GM23338 (cell line): ENCODE measurements at places on chromosomes 6 and 20. TPM values are rescaled to one million over a fixed set of nuclear protein-coding genes. Genes with fewer than 3 reads are reported as not detected.

TBC1D32 gene
- total RNA-seq, result 10.4 and 16.1 TPM in 2 replicates

- no peak for DNase-seq
These were observed 678.8 kb upstream of the MARCKS start for GRCh38 chr6:113178349-113178748.

- no peak for DNase-seq
These were observed 43.2 kb downstream of the COL21A1 start for GRCh38 chr6:56204134-56204533.

DNA sequence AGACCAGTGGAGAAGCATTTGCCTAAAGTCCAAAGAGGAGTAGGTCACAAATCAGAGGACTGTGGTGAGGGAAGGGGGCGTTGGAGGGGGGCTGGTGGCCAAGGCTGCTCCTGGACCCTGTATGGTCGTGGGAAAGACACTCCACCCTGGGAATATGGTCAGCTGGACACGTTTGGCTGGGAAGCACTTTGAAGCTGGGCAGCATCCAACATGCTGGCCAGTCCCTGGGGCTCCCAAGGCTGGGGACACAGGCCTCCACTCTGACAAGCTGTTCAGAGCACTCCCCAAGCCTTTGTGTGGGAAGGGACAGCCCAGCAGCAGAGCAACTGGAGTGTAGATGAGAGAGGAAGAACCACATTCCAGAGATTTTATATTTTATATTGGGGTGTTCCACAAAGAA is 203.2 kb downstream of the ANKRD60 start:
- DNase-seq, result no peak

DNA sequence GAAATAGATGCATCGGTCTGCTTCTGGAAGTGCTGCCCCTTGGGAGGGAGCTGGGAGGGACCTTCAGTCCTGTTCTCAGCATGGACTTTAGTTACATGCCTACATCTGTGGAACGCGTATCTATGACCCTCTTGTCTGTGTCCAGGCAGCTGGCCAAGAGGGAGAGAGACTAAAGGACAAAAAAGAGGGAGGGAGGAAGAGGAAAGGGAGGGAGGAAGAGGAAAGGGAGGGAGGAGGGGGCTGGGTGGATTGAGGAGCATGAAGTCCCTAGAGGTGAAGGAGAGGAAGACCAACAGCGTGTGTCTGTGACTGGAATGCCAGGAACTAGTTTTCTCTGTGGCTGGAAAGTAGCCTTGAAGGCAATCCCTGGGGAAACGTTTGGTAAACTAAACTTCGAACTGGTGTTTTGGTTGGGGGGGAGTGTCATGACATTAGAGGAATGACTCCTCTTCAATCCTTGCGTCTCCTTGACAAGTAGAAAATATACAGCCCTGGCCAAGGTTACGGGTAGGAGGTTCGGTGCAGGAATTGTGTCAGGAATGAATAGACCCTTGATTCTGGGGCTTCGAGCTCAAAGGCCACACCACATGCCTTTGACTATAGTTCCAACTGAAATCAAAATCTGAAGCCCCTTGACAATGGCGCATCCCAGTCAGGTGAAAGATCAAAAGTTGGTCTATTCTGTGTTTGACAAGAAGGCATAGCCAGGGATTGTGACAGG is 52.0 kb upstream of the PLEKHG1 start:
- peak; percentile 60 for DNase-seq

- no peak for DNase-seq
These were observed 21.4 kb upstream of the PLAGL1 start for GRCh38 chr6:144029452-144029851.

GRCh38 chr6:139150920-139151319 is 16.0 kb downstream of the HECA start:
- no peak for DNase-seq

- peak; percentile 83 for DNase-seq
These were observed 4.4 kb downstream of the HLA-E start for GRCh38 chr6:30493643-30494250.

DNA sequence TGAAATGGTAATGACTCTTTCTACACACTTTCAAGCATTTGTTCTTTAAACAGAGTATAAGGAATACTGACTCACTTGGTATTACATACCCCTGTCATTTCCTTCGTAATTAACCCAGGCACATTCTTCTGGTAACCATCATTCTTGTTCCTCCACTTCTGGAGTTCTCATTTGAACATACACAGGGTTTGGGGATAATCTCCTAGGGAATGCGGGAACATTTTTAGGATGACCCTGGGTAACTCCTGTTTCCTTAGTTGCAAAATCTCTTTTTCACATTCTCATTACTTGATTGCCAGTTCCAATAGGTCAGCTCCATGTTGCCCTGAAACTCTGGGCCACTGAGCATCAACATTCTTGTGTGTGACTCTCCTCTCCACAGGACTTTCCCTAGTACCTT is 51.5 kb upstream of the E2F3 start:
- no peak for DNase-seq

LST1 gene
- total RNA-seq, result not detected in 2 replicates

DNA sequence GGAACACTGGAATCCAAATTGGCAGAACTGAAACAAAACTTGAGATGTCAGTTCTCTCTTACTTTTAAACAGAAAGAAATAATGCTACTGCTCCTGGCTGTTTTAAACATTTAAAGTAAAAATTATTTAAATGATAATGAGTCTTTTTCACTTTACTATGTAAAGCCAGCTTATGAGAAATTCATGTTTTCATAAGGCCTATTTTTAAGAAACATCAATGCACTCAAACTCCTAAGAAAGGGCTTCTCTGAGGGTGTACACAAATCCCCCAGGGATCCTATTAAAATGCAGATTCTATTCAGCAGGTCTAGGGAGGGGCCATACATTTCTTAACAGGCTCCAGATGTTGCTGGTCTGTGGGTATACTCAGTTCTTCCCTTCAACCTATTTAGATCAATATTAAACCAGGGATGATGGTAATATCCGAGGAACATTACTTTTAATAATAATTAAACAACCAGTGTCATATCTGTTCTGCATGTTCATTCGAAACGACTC is 2.3 kb downstream of the FERMT1 start:
- peak; percentile 43 for DNase-seq

DNA sequence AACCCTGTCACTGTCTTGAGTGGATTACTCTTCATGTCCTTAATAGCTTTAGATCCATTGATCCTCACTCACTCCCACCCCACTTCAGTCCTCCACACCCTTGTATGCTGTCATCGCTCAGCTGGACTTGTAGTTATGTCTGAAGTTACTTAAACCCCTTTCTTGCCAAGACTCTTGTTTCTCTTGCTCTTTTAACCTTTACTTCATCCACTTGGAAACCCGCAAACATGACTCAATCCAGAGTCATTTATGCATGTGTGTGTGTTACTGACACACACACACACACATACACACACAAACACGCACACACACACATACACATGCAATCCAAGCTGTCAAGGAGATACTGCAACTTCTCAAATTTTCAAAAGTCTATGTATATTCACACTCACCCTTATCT is 341.8 kb downstream of the SYNE1 start:
- DNase-seq, result no peak

SUMO4 gene
- total RNA-seq, result 0.74 and 1.9 TPM in 2 replicates

DNA sequence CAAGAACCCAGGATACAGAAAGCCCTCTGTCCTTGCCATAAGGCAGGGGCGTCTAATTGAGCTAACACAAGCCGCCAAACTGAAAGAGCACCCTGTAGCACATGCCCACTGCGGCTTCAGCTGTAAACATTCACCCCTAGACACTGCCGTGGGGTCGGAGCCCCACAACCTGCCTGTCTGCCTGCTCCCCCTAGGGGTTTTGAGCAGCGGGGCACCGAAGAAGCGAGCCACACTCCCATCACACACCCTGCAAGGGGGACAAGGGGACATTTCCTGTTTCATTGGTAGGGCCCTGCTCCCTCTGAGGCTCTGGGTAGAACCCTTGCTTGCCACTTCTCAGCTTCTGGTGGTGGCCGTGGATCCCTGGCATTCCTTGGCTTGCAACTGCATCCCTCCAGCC is 45.2 kb upstream of the BCLAF1 start:
- peak; percentile 74 for DNase-seq

- DNase-seq, result no peak
These were observed 172.2 kb upstream of the CENPW start for GRCh38 chr6:126167726-126168125.

PHACTR3 gene
- total RNA-seq, result 0.45 and 0.93 TPM in 2 replicates

RIPPLY2 gene
- 3.4 and 5.4 TPM in 2 replicates for total RNA-seq

DNA sequence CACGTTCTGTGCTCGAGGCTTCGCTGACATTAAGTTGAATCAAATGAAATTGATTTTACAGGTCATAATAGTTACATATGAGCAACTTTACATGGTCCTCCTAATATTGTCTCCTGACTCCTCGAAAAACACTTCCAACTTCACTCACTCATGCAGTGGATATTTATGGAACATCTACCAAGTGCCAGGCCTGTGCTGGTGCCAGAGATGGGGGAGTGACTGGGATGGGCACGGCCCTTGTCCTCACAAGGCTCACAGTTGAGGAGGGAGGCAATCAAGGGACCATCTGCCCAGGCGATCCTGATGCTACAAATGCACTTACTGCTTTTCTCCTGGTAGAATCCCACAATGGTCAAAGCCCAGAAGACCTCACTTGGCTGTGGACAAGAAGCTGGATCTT is 426.4 kb downstream of the PREX1 start:
- no peak for DNase-seq

TMEM217 gene
- total RNA-seq, result 1.0 TPM in 1 of 2 replicates, not detected in the other

- DNase-seq, result no peak
These were observed 110.7 kb downstream of the ADTRP start for GRCh38 chr6:11667876-11668275.

- DNase-seq, result no peak
These were observed 106.0 kb downstream of the SH3BGRL2 start for GRCh38 chr6:79737172-79737571.

DNA sequence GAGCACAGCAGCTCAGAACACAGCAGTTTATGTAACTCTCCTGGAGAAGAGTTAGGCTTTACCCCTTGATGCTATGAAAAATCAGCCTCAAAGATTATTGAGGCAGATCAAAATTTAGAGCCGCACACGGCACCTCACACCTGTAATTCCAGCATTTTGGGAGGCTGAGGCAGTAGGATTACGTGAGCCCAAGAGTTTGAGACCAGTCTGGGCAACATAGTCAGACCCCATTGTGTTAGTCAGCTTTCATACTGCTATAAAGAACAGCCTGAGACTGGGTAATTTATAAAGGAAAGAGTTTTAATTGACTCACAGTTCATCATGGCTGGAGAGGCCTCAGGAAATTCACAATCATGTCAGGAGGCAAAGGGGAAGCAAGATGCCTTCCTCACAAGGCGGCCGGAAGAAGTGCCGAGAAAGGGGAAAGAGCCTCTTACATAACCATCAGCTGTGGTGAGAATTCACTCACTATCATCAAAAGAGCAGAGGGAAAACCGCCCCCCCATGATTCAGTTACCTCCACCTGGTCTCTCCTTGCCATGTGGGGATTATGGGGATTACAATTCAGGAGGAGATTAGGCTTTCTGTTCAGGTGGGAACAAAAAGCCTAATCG is 87.7 kb downstream of the SGK1 start:
- DNase-seq, result peak; percentile 39

- DNase-seq, result no peak
These were observed 98.7 kb downstream of the ANKRD60 start for GRCh38 chr20:58129721-58130151.

PLCB1 gene
- total RNA-seq, result 20.6 and 20.7 TPM in 2 replicates

LY6G6C gene
- not detected in 2 replicates for total RNA-seq

DNA sequence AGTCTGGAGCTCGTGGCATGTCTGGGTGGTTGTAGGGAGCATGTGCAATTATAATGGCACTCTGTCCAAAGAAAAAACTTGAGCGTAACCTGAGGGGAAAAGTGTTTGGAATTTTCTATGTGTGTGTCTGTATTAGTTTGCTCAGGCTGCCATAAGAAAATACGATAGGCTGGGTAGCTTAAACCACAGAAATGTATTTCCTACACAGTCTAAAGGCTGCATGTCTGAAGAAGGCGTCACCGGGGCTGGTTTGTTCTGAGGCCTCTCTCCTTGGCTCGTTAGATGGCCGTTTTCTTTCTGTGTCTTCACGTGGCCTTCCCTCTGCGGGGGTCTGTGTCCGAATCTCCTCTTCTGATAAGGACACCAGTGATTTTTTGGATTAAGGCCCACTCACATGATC is 59.0 kb downstream of the IGF2R start:
- no peak for DNase-seq

DNA sequence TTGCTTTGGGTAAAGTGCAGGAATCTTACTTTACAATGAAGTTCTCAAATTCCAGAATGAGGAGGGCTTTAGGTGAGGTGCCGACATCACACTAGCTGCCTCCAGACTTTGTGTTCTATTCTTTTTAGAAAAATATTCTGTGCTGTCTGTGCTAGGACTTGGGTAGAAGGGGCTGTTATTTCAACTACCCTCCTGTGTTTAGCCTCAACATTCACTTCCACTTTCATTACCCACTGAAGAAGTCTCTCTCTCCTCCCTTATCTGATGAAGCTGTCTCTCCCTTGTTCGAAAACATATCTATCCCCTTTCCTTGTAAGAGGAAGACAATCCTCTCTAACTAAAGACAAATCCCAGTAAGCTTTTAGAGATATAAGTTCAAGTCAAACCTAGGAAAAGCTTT is 25.0 kb upstream of the BRPF3 start:
- no peak for DNase-seq

RBPJL gene
- 0.66 and 1.4 TPM in 2 replicates for total RNA-seq

DNA sequence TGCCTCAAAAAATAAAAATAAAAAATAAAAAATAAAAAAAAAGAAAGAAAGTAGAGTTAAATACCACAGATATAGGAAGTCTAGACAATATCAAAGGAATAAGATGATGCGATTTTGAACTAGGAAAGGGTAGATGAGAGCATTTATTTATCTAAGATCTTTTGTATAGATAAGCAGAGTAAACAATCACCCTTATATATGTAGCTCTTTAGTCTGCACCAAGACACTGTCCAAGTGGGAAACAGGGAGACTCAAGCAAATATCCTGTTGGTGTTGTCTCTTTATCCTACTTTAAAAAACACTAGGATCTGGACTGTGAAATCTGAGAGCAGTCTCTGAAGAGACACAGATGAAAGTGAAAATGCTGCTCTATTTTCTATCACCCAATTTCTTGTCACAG is 587.0 kb upstream of the FLRT3 start:
- DNase-seq, result no peak

FRMD1 gene
- 1.0 TPM in 2 replicates for total RNA-seq

- DNase-seq, result no peak
These were observed 44.2 kb upstream of the TNFRSF21 start for GRCh38 chr6:47353871-47354270.

GRCh38 chr6:106637717-106638341 is 8.5 kb downstream of the QRSL1 start:
- no peak for DNase-seq

- DNase-seq, result no peak
These were observed 17.1 kb upstream of the EFCAB8 start for GRCh38 chr20:32841632-32842031.

GRCh38 chr6:34015586-34015985 is 130.3 kb downstream of the GRM4 start:
- DNase-seq, result peak; percentile 82

- DNase-seq, result no peak
These were observed 8.4 kb upstream of the NUS1 start for GRCh38 chr6:117666881-117667280.

SAMD5 gene
- total RNA-seq, result 0.03 and 0.08 TPM in 2 replicates

GRCh38 chr6:89887452-89888137 is 6.7 kb upstream of the GJA10 start:
- peak; percentile 47 for DNase-seq

PEDS1 gene
- total RNA-seq, result 33.0 and 43.6 TPM in 2 replicates

GRCh38 chr6:33632558-33633039 is 11.5 kb downstream of the ITPR3 start:
- DNase-seq, result peak; percentile 95
